ENCODE measurements at places on chromosomes 3 and 15.
A peak's percentile ranks its signal among the peaks of the same experiment; 100 is the strongest.

DNA sequence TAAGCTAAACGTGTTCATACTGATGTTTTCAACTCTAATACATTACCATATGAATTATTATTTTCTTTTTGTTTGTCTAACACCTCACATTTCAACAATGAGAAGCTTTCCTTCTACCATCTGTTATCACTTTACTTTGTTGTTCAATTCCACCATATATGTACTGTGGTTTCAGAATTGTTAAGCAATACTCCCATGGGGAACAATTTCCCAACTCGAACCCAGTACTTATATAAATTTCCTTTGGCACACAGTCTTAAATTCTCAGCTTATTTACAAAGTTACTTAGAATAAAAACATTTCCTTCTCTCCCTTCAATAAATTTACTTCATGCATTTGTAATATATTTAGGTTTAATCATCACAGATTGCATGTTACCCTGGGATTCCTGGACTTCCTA, 1764.4 kb downstream of the OTOL1 start:
- DNase-seq: no peak

DNA sequence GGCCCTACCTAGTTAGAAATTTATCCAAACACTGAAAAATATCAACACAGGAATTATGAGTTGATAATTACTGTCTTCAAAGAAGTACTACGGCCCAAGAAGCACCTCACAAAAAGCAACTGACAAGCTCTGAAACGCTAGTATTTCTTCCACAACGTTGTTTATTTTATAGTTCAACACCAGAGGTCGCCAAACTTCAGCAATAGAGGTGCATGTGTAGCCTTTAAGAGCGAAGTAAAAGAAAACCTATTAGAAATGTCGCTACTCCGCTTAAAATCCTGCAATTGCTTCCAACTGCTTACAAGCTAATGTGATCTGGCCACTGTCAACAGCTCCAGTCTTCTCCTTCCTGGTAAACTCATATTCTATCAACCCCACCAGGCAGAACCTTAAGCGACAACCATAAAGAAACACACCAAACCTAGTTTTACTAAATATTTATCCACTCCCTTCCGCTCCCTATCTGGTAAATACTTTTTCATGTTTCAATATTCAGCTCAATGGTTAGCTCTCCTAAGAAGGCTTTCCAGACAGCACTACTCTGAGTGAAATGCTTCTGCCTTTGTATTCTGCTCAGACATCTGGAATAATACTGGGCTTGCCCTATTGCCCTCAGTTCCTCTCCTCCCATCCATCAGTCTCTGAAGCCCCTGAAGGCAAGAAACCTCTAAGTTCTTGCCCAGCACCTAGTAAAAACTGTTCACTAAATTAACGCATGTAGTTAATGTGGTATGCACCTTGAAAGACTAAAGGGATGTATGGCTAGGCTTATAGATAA, 110.2 kb downstream of the NR1I2 start:
- peak; percentile 83 for DNase-seq

DNA sequence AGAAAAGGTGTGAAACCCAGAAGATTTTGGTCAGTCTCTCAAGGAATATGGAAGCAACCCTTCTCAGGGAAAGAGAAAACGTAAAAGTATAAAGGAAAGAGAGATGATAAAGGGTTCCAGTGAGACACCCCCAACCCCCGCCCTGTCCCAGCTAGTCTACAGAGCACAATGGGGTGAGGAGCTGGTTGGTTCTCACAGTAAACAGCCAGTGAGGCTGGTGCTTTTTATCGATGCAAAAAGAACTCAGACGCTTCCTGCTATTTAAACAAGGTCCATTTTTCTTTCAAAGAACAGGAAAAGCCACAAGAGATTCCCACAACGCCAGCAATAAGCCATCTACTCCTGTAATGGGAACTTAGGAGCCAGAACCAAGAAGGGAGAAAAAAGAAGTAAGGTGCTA, 65.9 kb downstream of the CHAC1 start:
- no peak for DNase-seq

- no peak for DNase-seq
Measured at GRCh38 chr15:60529332-60529731, 50.4 kb upstream of the ICE2 start.

DNA sequence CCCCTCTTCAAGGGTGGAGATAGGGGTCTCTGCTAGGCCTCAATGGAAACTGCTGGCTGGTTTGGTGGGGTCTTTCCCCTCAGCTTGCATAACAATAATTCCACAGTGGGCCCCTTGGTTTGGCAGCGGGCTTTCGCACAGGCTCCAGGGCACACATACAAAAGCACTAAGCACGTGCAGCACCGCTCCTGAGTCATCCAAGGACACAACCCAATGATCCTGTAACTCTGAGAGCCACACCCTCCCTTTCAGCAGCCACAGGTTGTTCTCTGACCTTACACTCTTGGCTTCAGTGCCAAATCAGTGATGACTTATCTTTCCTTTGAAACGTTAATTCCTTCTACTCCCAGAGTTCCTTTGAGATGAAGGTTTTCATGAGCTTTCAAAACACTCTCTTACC, 41.7 kb downstream of the DAPK2 start:
- DNase-seq: peak; percentile 43

GRCh38 chr3:11164607-11165006, 10.3 kb downstream of the HRH1 start:
- DNase-seq: no peak

GRCh38 chr15:89085289-89085926, 2.8 kb upstream of the ABHD2 start:
- DNase-seq: no peak

- DNase-seq: no peak
Measured at GRCh38 chr3:59978979-59979378, 929.2 kb upstream of the CFAP20DC start.

DNA sequence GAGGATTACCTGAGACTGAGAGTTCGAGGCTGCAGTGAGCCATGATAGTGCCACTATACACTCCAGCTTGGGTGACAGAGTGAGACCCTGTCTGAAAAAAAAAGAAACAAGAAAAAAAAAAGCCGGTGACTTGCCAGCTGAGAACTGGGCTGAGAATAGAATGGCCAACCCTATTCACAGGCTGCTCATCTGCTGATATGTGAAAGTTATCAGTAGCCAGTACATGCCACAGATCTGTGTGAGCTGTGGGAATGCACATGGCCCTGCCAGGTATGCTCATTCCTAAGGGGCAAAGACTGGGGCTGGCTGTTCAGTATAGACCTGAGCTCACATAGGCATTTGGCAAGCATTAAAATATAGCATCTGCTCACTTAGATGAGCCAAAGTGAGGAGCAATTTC, 30.9 kb downstream of the IL20RB start:
- no peak for DNase-seq

GRCh38 chr3:94162700-94163099, 99.8 kb downstream of the NSUN3 start:
- peak; percentile 50 for DNase-seq

DNA sequence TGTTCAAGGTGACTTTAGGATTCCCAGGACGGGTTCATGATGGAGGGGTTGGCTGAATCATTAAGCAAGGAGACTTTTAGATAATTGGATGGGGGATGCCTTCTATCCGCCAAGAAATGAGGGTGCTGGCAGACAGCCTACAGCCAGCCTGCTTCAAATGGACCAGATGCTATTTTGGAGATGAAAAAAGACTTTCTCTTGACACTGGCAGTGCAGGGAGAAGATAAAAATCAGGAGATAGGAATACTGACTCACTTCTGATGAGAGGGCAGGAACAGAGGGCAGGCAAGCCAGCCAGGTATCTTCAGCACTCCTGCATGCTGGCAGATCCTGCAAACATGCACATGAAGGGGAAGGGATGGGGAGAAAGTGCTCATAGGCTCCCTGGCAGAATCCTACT, 7.7 kb upstream of the SYN2 start:
- no peak for DNase-seq

- DNase-seq: no peak
Measured at GRCh38 chr15:31212326-31213080, 111.0 kb upstream of the TRPM1 start.

DNA sequence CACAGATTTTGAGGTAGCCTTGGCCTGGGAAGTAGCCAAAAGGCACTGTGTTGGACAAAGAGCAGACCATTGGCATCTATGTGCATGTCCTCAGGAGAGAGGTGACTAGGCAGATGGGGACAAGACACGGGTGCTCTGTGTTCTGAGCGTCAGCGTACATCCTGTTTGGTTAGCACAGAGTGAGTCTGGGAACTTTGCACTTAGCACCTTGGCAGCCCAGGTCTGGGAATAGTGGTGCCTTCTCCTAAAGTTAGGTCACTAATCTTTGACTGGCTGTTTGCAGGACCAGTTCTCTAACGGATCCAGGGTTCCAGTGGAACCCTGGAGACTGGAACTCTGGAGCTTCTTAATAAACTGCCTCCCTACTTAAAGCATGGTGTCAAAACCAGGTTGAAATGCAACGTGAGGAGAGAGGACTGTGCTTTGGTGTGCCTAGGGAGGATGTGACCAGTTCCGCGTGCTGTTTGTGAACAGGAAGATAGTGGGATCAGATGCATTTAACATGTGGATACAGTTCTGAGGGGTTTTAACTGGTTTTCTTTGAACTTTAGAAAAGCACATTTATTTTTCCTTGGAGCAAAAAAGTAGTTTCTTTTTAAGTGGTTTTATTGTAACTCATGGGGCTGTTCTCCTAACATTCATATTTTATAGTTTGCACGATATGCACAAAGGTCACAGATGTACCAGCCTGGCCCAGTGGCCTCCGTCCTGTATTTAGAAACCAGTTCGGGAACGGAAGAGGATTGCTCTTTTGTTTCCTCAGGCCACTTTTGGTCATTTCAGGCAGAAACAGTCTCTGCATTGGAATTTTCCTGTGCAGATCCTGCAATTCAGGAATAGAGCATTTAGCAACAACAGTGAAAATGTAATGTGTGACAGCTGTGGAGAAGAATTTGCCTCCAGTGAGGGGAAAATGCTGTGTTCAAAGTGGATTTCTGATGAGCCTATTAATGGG, 48.8 kb downstream of the ABHD2 start:
- DNase-seq: peak; percentile 55

DNA sequence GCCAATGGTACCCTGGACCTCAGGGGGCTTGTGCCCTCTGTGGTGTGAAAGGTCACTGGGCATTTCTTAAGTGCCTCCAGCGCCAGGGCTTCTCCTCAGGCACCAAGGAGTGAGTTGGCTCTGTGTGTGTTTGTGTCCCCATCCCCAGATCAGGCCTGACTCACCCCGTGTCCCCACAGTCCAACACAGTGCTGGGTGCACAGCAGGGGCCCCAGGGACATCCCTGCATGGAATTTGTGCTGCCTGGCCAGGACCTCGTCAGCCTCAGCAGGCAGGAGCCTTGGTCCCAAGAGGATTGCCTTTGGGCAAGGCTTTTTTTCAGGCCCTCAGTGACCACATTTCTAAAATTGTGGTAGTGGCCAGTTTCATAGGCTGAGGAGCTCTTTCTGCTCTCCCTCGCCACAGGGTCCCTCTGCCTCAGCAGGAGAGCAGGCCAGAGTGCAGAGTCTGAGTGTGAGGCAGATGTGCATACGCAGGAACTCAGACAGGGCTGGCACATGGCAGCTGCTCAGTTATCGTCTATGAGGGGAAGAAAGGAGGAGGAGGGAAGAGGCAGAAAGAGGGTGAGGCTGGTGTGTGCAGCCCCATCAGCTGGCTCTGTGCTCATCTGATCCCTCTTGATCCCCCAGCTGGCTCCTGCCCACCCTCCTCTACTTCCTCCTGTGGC, 215.6 kb downstream of the RPLP1 start:
- no peak for DNase-seq

DNA sequence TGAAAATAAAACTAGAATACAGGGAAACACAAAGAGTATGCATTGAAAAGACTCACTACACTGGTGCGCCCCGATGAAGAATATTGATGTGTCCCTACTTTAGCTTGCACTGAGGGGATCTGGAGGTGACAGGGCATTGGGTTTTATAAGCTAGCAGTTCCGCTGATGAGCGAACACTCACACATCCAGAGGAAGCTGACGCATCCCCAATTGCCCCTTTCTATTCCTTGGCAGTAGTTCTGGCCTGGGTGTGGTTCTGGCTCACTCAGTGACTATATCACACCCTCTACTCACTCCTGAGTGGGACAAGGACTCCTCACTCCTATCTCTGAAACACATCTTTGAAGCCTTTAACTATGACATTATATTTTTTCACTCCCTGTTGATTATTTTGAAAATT, 71.0 kb downstream of the B3GNT5 start:
- peak; percentile 83 for DNase-seq

DNA sequence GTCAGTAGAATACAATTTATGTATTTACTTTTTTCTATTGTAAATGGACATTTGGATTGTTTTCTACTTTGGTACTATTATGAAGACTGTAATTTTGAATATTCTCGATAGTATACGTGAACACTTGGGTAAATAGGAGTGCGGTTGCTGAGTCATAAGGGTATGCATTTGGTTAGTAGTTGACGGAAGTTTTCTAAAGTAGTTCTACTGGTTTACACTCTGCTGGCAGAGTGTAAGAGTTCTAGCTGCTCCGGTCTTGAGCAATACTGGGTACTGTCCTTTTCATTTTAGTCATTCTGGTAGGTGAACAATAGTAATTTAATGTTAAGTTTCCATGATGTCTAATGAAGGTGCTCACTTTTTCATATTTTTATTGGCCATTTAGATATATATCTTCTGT, 70.0 kb downstream of the MEF2A start:
- no peak for DNase-seq

- peak; percentile 73 for DNase-seq
Measured at GRCh38 chr15:66948294-66948693, 117.1 kb upstream of the SMAD3 start.

DNA sequence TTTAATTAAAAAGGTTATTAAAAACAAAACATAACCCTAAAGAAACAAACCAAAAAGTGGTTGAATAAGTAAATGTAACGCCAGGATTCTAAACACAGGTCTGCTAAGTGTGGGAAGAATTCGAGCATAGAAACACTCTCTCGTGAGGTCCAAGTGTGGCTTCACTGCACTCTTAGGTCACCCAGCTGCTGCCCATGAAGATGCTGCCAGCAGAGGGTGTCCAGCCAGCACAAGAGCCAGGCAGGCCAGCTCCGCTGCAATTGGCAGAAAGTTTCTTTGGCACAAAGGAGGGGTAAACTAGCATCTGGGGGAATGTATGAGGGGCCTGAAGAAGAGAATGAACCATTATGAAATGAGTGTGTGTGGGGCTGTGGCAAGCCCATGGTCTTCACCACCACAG, 215.7 kb upstream of the FEZF2 start:
- no peak for DNase-seq

GRCh38 chr3:186094696-186095425, 14.0 kb downstream of the ETV5 start:
- DNase-seq: no peak

GRCh38 chr15:60074181-60074885, 70.2 kb downstream of the FOXB1 start:
- DNase-seq: peak; percentile 63

- no peak for DNase-seq
Measured at GRCh38 chr3:72285502-72285901, 500.6 kb upstream of the PROK2 start.

DNA sequence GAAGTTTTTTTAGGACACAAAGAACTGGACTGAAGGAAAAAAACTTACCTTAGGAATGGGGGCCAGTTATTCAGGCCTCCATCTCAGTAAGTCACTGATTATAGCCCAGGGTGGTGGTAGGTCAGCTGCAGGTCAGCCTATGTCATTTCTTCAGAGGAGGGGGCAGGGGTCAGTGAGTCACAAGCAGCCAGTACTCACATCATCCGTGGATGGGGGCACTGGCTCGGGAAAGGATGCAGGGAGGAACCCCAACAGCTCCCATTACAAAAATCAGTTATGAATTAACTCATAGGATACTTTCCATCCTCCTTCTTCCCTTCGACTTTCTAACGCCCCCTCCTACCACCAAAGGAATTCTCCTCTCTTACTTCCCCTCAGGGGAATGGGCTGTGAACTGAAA, 578.3 kb downstream of the PDCD6IP start:
- no peak for DNase-seq

Measured in GM23248 (cell line).